ENCODE measurements at places on chromosomes 1 and 21.

DNA sequence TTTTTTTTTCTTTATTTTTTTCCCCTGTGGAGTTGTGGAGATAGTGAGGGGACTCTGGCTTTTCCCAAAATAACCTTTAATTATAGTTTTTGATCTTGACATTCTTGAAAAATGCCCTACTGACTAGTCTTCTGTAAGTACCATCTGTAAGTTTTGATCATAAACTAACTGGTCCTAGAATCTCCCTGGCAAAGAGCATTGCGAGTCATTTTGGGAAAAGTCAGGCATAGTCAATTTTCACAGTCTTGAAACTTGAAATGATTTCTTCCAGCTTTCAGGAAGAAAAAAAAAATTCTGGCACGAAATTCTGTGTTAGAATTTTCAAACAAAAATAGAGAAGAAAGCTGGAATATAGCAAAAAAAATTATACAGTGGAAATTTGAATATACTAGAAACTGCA lies 181.2 kb upstream of the SNX7 start:
- no peak for DNase-seq

- no peak for DNase-seq
Measured at GRCh38 chr1:80447526-80447925, 1353.2 kb upstream of the ADGRL2 start.

DNA sequence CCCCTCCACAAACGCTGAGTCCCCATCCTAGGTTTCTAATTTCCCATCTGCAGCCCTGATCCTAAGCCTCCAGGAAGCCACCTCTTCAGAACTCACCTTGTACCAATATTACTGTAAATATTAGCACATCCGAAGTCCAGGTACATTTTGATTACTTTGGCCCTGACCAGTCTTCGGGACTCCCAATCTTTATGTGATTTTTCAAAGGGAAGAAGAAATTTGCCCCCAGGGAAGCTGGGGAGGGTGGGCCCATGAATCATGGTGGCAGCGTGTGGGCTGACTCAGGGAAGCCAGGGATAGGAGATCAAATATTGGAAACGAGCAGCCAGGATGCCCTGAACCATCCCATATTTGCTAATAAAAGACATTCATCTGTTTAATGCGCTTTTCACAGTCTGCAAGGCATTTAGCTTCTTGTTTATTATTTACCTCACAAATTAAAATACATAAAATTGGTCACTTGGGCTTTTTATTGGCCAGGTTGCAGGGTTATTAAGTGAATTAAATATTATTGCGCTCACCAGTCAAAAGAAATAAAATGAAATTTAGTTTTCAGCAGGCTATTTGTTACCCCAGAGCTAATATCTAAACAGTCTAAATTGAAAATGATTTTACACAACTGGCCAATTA lies 46.6 kb downstream of the KIAA0040 start:
- no peak for DNase-seq

- no peak for DNase-seq
Measured at GRCh38 chr1:116873680-116874271, 35.9 kb upstream of the PTGFRN start.
